Head of caudate nucleus (tissue), 42 donors: ENCODE measurements at places on chromosomes 6 and 20.

- DNase-seq, result no peak
Measured at GRCh38 chr20:59023616-59024015, 4.4 kb downstream of the TUBB1 start.

DNA sequence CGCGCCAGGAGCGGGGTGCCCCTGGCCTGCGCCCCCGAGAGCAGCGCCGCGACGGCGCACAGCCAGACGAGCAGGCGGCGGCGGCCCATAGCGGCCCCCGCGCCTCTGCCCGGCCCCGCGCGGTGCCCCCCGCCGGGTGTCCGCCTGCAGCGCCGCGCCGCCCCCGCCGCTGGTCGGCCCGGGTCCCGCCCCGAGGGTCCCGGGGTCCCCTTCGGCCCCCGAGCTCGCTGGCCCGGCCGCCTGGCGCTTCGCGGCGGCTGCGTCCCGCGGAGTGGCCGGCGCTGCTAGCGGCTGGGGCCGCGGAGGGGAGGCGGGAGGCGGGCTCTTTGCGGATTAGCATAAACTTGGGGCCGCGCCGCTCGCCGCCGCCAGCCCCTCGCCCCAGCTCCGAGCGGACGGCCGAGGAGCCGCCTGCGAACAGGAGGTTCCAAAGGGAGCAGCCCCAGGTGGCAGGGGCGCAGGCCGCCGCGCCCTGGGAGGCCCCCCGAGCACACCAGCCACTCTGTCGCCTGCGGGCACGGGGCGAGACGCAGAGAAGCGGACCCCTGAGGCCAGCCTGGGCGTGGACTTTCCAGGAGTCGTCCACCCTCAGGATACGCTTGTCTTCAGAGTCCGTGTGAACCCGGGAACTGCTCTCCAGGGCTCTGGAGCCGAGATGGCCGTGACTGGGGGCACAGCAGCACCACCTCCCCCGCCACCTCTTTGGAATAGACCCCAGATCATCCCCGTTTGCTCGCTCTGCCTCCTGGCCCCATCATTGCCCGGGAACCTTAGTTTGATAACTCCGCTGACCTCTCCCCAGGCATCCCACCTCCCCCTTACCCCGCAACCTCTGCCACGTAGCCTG is at the start of gene EMILIN3:
EMILIN3 (minus strand) TSS at position 273 of the 847 bp plus-strand sequence; CDS start at position 89, 184 bp downstream.
- DNase-seq, result no peak

GRCh38 chr6:31579546-31580437 is 2.4 kb downstream of the LTB start:
- no peak for DNase-seq

DNA sequence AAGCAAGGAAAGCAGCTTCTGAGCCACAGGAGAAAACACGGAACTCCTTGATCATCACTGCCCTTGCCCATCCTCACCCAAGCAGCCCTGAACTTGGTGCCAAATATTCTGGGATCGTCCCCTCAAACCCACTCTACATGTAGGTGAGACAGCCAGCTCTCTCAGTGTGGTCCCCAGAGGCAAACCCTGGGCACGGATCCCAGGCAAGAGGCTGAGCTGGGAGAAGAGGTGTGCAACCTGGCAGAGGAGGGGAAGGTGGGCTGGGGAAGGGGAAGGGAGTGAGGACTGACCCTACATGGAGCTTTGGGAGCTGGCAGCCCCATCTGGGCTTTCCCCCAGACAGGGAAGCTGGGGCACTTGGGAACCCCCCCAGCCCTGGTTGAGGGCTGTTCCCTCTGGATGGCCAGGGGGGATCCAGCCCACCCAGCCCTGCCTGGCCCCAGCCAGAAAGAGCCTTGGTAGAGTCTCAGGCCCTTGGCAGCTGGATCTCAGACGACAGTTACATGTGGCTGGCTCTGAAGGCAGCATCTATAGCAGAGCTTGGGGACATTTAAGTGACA is 186.2 kb upstream of the CST7 start:
- DNase-seq, result peak; percentile 12

DNA sequence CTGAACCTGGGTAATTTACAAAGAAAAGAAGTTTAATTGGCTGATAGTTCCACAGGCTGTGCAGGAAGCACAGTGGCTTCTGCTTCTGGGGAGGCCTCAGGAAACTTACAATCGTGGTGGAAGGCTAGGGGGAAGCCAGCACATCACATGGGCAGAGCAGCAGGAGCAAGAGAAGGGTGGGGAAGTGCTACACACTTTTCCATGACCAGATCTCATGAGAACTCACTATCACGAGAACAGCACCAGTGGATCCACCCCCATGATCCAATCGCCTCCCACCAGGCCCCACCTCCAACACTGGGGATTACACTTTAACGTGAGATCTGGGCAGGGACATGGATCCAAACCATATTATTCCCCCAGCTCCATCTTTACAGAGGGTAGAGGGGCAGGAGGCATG is 166.4 kb downstream of the NFATC2 start:
- DNase-seq, result no peak

DNA sequence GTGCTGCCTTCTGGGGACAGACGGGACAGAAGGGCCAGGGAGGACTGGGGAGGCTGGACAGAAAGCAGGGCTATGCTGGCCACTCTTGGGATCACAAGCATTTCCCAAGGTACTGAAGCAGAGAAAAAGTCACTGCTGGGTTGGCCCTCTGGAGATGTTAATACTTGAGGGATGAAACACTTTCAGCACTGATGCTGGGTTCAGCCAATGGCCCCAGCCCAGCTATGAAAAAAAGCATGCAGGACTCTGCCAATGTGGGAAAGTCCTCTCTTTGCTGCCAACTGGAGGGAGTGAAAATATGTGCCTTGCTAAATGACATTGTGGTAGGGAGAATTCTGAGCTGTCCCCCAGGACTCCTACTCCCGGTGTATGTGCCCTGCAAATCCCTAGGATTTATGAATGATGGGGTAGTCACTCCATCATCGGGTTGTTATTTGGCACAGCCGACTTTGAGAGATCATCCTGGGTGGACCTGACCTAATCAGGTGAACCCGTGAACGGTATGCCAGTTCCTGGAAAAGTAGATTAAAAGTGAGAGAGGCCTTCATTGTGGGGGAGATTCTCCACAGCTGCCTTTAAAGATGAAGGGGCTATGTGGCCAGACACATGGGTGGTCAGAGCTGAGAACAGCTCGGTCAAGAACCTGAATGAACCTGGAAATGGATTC is 119.9 kb upstream of the TRAF3IP2 start:
- DNase-seq, result peak; percentile 49

DNA sequence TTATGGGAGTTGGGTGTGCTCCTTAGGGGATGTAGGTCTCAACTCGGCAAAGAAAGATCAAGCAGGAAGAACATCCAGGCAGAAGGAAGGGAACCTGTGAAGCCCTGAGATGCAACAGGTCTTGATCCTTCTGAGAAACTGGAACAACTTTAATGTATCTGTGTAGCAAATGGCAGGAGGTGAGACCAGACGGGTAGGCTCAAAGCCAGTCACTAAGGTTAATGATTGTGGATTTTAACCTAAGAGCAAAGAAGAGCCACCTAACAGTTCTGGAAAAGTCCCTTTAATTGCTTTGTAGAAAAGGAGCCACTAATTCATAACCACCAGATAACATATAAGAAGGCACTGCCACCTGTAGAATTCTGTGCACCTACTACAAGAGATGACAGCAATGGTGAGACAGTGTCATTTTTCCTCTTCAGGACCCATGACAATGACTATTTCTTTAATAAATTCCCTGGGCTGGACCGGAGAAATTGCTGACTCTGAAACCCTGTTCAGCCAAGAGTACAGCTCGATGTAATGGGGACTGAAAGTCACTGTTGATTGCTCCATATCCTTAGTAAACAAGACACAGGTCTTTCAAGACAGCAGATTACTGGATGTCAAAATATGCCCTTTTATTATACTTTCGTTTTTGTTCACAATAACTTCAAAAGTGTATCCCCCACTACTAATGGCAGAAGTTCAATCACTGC is 326.2 kb downstream of the CBLN4 start:
- DNase-seq, result no peak

- peak; percentile 82 for DNase-seq
Measured at GRCh38 chr6:17042422-17043147, 59.3 kb upstream of the STMND1 start.

DNA sequence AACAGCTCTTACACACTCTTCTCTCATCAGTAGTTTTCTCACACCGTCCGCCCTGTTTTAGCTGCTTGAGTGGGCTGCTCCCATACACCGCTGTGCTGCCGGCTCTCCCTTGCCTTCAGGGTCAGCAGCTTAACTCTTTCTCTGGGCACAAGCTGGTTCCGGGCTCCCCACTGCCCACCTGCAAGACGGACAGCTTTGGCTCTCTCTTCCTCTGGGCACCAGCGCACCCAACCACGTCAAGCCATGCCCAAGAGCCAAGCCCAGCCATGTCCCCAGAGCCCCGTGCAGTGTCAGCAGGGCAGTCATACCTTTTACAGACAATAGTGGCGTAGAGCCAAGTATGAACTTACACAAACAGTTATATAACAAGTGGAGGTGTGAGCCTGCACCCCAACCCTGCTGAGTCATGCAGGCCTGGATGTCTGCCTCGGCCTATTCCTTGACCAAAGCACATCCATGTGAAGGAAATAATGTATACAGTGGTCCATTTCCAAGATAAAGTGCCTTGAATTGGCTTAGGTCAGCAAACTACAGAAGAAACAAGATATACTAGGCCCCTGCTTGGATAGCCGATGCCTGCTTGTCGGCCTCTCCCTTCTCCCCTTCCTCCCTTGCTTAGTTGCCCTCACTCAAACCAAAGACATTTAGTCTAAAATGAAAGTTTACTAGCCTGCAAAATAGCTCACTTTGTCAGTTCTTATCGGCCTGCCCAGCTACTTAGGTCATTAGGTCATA is 89.3 kb downstream of the JPH2 start:
- no peak for DNase-seq

- no peak for DNase-seq
Measured at GRCh38 chr6:160926281-160927276, 65.0 kb upstream of the MAP3K4 start.

GRCh38 chr6:42199106-42199981 is 4.6 kb upstream of the GUCA1B start:
- no peak for DNase-seq

GRCh38 chr6:158242071-158242606 is 70.1 kb upstream of the TULP4 start:
- no peak for DNase-seq

GRCh38 chr6:141878686-141879085 is 254.0 kb upstream of the GJE1 start:
- DNase-seq, result no peak

DNA sequence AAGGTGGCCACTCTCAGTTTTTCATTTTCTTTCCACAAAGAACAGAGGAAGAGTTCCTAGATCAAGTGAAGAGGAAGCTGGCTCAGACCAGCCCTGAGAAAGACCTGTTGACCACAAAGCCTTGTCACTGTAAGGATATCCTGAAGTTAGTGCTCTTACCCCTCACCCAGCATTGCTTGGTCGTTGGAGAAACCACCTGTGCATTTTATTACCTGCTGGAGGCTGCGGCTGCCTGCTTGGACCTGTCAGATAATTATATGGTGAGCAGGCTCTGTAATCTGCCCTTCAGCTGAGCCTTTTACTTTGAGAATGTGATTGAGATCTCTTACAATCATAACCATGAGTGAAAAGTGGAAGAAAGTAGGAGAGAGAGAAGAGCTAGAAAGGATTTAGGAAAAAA is 21.9 kb downstream of the TREML1 start:
- no peak for DNase-seq

DNA sequence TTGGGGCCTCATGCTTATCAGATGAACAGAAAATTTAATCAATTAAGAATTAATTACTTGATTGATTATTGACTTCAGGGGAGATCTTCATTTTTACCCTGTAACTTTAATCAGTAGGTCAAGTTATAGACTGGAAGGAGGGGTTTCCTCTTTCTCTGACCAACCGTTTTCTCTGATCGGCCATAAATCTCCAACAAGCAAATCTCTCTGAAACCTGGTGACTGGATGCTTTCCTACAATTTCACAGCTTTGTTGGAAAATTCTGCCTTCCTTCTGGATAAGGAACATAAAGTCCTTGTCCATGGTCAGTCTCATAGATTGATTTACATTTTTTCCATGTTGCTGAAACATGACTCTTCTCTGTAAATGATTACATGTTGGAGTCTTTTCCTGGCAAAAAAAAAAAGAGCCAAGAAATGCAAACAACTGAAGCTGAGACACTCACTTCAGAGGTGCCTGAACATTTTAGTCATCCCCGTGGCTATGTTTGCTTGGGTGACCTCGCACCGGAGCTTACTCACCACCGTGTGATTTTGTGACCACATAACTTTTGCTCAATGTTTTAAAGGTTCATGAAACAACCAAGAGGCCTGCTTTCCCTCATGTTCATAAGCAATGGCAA is 31.0 kb downstream of the IRF4 start:
- DNase-seq, result no peak

GRCh38 chr6:46993846-46994245 is 48.3 kb downstream of the ADGRF1 start:
- no peak for DNase-seq

GRCh38 chr6:71333697-71334096 is 45.1 kb downstream of the OGFRL1 start:
- DNase-seq, result no peak

- DNase-seq, result no peak
Measured at GRCh38 chr6:104595311-104595820, 264.4 kb downstream of the HACE1 start.

GRCh38 chr6:34970957-34971356 is 81.9 kb downstream of the ANKS1A start:
- no peak for DNase-seq

- DNase-seq, result peak; percentile 83
Measured at GRCh38 chr6:15313367-15313766, 67.5 kb downstream of the JARID2 start.

- no peak for DNase-seq
Measured at GRCh38 chr20:20519269-20519668, 151.4 kb downstream of the INSM1 start.

DNA sequence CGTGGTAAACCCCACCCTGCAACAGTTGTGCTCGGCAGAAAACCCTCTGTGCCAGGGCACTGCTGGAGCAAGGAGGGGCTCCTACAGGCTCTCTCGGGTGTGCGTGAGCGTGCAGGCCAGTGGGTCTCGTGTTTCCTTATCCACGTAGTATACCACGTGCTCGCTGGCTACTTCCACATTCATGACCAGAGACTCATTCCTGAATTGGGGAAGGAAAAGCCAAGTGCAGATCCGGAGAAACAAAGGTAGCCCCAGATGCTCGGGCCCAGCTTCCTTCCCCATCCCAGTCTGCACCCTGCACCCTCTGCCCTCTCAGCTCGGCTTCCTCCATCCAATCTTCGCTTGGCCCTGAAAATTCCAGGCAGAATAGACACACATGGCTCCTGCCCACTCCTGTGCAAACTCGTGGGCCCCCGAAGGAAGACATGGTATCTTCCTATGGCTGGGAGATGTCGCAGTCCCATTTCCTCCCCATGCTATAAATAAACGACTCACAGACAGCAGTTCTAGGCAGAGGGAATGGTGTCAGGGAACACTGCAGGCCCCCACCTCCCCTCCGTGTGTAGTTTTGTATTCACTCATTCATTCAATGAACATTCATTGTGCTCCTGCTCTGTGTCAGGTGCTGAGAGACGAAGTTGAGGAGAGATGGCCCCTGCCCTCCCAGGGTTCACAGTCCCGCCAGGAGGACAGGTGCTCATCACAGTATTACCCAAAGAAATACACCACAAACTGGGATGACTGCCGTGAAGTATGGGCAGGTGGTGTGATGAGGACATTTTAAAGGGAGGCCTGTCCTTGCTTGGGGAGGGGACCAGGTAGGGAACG is 29.6 kb downstream of the NPEPL1 start:
- no peak for DNase-seq
